Epithelial cell of esophagus (primary cell): ENCODE measurements at places on chromosomes 6 and 20.

GRCh38 chr6:56250266-56250665 lies 2.9 kb upstream of the COL21A1 start:
- DNase-seq: no peak

GRCh38 chr6:63441266-63441956 lies 121.6 kb upstream of the LGSN start:
- DNase-seq: no peak

DNA sequence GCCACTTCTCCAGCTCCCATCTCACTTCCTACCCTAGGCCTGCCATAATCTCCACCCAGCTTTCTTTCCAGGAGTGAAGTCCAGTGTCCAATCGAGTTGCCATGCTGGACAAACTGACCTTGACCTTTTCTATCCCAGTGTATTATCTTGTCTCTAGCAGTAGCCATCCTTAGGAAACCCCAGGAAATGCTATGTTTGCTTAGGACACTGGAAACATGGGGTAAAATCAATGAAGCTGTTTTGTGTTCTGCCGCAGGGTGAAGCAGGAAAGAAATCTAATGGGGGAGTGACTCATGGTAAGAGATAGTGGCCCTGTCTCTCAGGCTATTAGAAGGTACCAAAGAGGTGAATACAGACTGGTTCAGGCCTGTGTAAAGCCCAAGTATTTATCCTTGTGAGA lies 1110.1 kb upstream of the FLRT3 start:
- DNase-seq: no peak

GRCh38 chr6:996271-996852 lies 303.4 kb upstream of the EXOC2 start:
- no peak for DNase-seq

DNA sequence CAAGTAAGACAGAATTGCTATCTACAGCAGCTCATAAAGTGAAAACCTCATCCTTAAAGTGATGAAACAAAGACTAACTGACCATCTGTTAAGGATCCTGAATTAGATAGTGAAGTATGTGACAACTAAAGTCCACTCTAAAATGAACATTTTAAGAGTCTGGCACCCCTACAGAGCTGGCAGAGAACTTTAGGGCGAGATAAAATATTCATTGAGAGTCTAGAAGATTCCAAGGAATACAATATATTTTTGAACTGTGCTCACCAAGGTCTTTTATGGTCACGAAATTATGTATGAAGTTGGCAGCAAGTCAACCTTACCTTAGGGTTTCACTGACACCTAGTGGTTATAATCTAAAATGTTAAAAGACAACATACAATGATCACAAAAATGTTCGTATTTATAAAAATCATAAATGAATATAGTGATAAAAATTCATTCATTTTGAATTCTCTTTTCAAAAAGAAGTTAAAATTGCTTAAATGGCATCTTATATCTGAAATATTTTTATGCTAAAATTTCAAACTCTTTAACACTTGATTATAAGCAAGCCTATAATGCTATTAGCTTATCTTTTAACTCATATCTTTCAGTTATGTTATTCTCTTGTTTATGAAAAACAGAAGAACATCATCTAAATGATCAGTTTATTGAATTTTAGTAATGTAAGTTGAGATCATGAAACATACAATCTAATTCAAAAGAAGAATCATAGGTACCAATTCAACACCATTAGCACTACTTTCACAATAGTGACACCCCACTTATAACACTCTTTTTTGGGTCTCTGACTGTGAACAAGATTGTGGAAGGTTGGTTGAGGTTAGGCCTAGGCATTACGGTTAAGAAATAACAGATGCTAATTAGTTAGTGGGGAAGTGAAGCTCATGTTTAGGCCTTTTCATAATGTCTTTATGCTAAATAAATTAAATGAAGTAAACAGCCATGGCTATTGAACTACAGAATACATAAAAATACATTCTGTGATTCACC lies 27.5 kb downstream of the RSPH3 start:
- peak; percentile 65 for DNase-seq

DNA sequence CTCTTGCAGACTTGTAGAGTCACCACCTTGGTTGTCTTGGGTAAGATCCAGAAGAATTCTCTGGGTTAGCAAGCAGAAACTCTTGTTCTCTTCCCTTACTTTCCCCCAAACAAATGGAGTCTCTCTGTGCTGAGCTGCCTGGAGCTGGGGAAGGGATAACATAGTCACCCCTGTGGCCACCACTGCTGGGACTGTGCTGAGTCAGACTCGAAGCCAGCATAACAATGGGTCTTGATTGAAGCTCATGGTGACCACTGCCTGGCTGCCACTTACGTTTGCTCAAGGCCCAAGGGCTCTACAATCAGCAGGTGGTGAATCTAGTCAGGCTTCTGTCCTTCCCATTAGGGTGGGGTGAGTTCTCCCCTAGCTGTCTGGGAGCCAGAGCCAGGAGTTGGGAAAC lies 15.4 kb upstream of the ERVFRD-1 start:
- DNase-seq: peak; percentile 25

DNA sequence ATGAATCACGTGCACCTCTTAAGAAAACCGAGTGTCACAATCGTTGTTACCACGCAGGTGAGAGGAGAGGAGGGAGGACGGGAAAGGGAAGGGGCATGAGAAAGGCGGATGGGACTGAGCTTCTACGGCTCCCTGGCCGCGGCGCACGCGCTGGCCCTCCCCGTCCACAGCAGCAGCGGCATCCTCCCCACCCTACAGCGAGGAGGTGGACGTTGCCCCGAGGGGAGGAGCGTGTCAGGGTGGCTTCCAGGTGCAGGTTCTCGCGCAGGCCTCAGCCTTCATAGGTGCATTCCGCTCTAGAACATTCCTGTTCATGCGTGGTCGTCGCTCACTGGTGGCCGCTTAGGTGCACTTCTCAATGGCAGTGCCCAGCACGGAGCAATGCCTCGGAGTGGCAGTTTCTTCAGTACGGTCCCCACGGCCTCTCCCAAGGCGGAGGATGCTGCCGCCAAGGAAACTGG lies 29.7 kb upstream of the AFDN start:
- no peak for DNase-seq

DNA sequence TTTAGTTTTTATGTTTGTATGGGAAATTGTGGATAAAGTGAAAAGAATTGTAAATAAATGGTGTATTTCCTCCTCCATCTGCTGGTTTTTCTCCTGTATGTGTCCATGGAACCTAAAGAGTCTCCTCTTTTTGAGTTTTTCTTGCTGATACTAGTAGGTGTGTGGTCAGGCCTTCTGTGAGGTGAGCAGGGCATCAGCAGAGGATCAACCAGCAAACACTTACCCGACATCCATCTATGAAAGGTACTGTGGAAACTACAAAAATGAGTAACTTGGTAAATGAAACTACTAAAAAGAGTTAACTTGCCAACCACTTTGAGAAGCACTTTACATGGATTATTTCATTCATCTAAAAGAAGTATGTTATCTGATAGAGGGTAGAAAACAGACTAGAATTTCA lies 20.9 kb upstream of the RNF8 start:
- no peak for DNase-seq
